Naive thymus-derived CD4-positive, alpha-beta T cell (primary cell): ENCODE measurements at places on chromosomes 5 and 9.

- no peak overlapping the region for H3K4me3 ChIP-seq
- DNase-seq, result no peak
These were observed 3.8 kb upstream of the ZNF782 start for GRCh38 chr9:96858018-96858573.

DNA sequence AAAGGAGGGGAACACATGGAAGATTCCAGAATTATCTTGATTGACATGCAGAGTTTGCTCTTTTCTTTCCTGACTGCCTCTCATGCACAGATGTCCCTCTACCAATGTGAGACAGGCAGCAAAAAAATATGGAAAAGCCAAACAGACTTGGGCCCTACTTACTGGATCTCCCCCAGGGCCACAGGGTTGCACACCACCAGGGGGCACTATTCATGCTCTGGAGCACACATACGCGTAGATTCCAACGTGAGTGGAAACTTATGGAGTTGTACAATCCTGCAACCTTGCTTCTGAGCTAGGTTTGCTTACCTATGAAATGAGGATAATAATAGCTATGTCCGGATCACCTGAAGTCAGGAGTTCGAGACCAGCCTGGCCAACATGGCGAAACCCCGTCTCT is 319.5 kb downstream of the ARHGEF28 start:
- H3K4me3 ChIP-seq, result no peak overlapping the region
- no peaks in the 10 kb centered on the region for H3K27me3 ChIP-seq
- no peaks in the 10 kb centered on the region for H3K4me1 ChIP-seq
- H3K36me3 ChIP-seq, result no peaks in the 10 kb centered on the region
- DNase-seq, result no peak

DNA sequence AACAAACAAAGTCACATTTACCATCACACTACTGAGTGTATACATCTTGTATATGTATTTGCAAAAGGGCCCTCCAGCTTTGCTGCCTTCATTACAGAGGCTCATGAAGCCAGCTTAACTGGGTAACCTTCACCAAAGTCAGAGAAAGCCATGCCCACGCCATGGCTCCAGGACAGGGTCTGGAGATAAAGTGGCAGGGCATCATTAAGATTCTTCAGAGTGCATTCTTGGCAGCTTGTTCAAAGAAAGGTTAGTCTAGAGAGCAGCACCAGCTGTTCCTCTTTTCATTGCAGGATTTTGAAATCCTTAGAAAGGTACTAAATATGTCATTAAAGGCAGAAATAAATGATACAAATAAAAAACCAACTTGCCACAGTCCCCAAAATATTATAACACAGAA is 333.2 kb downstream of the NDUFS4 start:
- H3K4me3 ChIP-seq, result no peak overlapping the region
- H3K4me1 ChIP-seq, result no peaks in the 10 kb centered on the region

DNA sequence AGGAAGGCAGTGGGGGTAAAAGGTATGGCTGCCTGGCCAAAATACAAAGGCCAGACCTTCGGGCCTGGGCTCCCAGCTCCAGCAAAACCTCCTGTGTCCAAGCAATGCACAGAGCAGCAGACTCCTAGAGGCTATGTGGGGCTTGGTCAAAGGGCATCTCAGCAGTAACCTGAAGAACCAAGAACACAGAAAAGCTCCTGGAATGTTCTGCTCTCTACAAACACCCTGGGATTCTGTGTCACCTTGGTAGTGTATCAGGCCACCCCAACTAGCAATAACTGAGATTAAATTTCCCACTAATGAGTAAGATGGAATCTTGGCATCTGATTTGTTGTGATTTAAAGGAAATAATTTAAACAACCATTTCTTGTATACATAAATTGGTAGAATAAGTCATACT is 158.6 kb downstream of the GLIS3 start:
- no peak overlapping the region for H3K27ac ChIP-seq
- no peaks in the 10 kb centered on the region for H3K27me3 ChIP-seq
- no peak overlapping the region for H3K4me3 ChIP-seq
- no peaks in the 10 kb centered on the region for H3K4me1 ChIP-seq
- H3K36me3 ChIP-seq, result no peaks in the 10 kb centered on the region

DNA sequence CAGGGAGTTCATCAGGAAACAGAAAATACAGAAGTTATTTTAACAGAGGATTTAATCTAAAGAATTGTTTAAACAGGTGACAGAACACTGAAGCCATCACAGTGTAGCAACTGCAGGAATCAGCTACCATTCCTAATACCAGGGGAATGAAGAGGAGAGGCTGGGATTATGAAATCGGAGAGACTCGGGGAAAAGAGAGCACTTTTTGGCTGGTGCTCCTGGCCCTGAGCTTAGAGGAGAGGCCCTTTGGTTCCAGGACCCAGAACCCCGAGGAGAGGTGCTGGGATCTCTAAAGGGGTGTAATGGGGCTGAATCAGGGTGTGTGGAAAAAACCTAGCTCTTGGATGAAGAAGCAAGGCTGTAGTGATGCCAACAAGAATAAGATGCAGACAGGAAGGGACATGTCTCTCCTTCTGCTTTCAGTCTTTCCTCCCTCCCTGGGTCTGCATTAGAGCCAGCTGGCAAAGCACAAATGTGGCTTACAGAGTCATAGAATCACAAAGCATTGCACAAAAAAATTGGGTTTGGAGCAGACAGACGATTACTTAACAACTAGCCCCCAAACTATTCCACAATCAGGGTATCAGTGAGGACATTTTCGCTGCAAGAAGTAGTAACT is 11.6 kb upstream of the SFXN1 start:
- no peak overlapping the region for H3K27ac ChIP-seq
- DNase-seq, result no peak
- peaks cover 8% of the 10 kb centered on the region for H3K4me1 ChIP-seq
- no peak overlapping the region for H3K4me3 ChIP-seq
- no peaks in the 10 kb centered on the region for H3K36me3 ChIP-seq
- no peaks in the 10 kb centered on the region for H3K27me3 ChIP-seq

GRCh38 chr9:28105001-28105400 is 531.7 kb upstream of the C9orf72 start:
- DNase-seq, result no peak
- no peaks in the 10 kb centered on the region for H3K36me3 ChIP-seq
- H3K27ac ChIP-seq, result no peak overlapping the region
- no peaks in the 10 kb centered on the region for H3K27me3 ChIP-seq
- no peak overlapping the region for H3K4me3 ChIP-seq
